ENCODE measurements at places on chromosomes 5 and 9.

DNA sequence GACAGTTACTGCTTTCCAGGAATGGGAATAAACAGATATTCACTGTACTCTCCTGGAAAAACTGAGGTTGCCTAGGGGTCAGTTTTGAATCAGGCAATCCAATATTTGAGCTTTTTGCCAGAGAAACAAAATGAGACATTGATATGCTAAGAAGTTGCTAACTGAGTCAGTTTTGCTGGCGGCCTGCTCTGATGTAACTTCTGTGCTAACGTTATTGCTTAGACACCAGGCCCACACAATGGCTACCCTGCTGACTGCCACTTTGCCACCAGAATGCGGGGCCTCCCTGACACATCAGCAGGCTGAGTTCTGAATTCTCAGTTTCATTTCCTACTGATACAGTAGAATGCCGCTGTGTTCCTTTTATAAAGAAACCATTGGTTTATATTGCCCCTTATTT lies 18.2 kb upstream of the ZNF618 start:
- no peak for DNase-seq

- DNase-seq: peak; percentile 88
Measured at GRCh38 chr5:181191526-181192336, 13.3 kb downstream of the TRIM7 start.

DNA sequence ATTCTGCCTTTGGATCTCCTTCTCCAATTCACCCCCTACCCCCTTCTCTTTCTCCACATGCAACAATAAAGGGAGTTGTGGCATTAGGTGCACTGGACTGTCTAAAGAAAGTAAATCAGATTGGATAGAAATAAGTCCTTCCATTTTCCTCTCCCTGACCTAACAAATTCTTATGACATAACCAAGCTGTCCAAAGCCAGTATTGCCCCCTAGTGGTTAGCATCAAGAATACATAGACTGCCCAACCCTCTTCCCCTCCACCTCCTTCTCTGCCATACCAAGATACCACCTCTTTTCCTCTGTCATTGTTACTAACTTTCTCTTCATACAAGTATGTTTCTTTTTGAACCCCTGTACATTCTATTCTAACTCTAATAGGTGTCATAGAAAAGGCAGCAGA lies 45.7 kb downstream of the PPARGC1B start:
- DNase-seq: no peak

DNA sequence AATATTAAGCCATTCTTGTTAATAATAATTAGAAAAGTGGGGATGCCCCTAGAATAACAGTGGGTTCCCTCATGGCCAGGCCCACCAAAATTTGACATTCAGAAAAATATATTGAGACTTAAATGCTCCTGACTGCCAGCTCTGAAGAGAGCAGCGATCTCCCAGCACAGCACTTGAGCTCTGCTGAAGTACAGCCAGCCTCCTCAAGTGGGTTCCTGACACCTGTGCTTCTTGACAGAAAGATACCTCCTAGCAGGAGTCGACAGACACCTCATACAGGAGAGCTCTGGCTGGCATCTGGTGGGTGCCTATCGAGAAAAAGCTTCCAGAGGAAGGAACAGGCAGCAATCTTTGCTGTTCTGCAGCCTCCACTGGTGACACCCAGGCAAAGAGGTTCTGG lies 261.5 kb downstream of the DTWD2 start:
- no peak for DNase-seq

DNA sequence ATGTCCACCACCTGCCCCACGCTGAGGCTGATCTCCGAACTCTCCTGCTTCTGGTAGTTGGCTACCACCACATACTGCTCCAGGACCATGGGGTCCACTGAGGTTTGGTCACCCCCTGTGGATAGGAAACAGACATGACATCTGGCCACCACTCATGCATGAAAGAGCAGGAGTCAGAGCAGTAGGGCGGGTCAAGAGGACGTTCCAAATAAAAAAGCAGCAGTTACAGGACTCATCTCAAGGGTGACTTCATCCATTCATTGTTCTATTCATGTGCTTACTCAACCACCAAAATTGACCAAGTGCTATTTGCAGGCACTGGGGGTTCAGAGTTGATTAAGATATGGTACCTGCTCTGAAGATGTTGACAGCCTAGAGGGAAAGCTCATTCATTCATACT lies 79.2 kb upstream of the UBTD2 start:
- no peak for DNase-seq

- DNase-seq: no peak
Measured at GRCh38 chr5:80904533-80905187, 55.5 kb upstream of the RASGRF2 start.

GRCh38 chr5:176870110-176870591 lies 29.0 kb downstream of the HK3 start:
- DNase-seq: no peak

DNA sequence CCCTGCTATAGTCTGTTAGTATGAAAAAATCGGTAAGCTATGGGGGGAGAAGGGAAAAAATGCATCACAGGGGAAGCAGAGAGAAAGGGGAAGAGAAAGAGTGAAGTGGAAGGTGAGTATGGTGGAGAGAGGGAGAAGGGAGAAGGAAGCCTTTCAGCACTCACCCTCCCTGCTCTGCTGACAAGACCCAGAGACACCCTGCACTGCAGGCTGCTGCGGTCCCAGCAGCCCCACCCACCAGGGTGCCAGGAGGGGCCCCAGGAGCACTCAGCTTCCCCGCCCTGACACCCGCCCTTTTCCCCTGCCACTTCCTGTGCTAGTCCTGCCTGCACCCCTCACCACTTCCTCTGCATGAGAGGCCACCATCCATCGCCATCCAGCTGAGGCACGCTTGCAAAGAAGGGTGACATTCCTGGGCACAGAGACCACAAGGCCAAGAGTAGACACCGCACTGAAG lies 12.7 kb downstream of the STK10 start:
- DNase-seq: peak; percentile 77

DNA sequence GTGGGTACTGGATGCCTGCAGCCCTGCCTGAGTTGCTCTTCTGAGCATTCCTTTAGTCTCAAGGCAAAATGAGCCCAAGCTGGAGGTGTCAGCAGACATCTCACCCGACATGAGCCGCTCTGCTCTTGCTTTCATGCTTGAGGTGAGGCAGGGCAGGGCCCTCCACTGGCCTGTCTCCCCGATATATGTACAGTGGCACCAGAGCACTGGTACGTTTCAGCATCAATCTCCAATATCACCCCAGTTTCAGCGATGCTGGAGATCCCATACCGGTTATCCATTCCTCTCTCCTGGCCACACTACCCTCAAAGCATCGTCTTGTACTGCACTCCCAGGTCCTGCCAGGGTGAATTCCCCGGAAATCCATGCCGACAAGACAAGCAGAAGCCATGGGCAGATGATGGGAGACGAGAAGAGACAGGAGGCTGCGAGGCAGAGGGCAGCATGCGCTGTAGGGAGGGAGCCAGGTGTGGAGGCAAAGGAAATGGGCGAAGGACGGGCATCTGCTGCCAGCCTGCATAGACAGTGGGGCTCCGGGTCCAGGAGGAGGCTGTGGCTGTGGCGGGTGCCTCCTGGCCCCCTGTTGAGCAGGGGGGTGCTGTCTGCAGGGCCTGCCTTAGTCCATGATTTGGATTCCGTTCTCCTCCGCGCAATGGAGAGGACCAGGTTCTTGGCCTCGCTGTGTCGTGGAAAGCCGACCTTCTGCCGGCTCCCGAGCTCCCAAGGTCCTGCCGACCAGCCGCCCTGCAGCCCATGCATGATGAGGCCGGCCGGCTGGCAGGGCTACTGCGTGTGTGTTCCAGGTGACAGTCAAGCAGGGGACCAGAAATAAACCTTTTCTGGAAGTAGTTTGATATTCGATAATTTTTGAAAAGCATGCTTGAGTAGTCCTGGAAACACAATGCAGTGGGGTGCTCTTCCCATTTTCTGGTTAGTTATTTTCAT lies 152.2 kb upstream of the IRX2 start:
- DNase-seq: no peak

DNA sequence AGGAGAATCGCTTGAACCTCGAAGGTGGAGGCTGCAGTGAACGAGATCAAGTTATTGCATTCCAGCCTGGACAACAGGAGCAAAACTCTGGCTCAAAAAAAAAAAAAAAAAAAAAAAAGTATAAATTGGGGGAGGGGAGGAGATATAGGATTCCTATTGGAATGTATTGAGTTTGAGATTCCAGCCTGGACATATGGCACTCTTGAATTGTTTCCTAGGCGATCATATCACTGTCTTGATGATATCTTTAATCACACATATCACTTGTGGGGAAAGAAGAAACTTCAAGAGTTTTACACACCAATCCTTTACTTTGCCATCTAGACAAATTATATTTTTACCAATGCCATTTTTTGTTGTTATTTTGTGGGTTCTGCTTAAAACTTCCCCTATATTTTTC lies 42.4 kb downstream of the TMC1 start:
- DNase-seq: no peak

DNA sequence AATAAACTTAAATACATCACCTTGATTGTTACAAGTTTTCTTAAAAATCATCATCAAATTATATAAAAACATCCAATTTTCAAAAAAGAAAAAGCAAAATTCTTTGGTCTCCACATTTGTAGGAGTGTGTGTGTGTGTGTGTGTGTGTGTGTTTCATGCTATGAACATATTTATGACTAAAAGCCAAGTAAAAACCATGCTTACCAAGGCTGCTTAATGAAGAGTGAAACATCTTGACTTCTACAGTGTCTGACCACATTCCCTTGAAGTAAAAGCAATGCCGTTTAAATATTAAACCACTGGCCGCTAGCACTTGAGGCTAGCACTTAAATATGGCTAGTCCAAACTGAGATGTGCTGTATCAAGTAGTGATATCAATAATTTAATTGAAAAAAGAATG lies 549.1 kb upstream of the CCNG1 start:
- no peak for DNase-seq

DNA sequence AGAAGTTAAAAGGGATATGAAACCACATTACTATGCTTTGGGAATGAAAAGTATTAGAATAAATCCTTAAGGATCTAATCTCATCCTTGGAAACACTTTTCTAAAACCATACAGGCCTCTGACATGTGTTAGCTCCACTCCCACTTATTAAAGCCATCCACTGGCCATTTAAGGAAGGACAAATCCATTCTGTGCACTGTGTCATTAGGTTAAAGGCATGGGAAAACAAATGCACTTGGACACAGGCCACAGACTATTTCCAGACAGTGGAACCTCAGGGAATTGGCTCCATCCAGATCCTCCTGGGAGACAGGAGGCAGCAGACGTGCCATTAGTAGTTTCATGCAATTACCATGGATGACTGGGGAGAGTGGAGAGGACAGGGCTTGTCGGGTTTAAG lies 454.9 kb downstream of the ENC1 start:
- no peak for DNase-seq

- no peak for DNase-seq
Measured at GRCh38 chr5:67453111-67453905, 256.7 kb upstream of the CD180 start.

DNA sequence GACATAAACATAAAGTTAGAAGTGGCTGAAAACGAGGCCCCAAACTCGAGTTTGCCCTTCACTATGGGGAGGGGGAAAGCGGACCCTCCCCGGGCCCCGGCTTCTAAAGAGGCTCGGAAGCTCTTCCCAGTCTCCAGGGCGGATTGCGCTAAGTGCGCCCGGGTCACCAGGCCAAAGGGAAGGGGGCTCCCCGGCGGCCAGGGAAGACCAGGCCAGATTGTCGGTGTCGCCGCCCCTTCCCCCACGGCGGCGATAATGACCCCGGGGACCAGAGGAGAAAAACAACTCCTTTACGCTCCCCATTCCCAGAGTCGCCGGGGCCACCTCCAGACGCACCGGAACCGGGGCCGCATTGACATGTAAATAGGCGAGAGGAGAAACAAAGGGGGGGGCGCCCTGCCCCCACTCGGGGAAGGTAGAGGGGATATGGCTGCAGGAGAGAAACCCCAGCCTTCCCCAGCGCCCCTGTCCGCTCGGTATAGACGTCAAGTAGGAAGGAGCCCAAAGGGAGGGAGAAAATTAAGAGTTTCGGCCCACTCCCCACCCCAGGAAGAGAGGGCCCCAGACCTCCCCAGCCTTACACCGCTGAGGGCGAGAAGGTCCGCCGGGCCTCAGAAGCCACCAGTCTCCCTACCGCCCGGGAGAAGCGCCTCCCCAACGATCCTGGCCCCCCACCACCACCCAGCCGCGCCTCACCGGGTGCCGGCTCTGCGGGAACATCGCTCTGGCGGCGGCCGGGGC lies 1.7 kb downstream of the TLE1 start:
- no peak for DNase-seq

- DNase-seq: no peak
Measured at GRCh38 chr9:138120511-138121437, 243.2 kb downstream of the CACNA1B start.

All from stimulated activated CD4-positive, alpha-beta T cell treated with anti-CD3 and anti-CD28 coated beads, Interleukin-1b, Interleukin-23, amount 100 ng/mL, for 1 hour (primary cell).